ENCODE measurements at places on chromosomes 12 and 14.

DNA sequence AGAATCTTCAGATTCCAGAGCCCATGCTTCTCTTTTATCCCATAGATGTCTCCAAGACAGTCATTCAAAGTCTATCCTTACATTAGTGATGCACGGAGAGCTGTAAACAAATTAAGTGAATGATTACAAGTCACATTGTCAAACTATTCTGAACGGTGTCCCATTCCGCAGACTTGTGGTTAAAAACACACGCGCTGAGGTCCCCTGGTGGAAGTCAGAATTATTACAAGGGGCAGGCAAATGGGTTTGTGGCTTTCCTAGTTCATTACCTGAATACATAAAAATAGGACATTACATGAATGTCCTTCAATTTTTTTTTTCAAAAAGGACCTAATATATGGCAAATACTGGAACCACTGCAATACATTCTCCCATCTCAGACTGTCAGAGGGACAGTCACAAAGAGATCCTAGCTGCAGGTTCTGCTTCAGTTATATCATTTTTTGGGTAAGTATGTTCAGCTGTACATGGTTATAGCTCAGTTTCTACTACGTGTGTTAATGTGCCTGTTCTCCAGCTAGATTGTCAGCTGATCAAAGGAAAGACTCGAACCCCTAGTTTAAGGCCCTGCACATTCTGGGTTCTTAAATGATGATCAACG lies 53.1 kb upstream of the STON2 start:
- no peak for DNase-seq

DNA sequence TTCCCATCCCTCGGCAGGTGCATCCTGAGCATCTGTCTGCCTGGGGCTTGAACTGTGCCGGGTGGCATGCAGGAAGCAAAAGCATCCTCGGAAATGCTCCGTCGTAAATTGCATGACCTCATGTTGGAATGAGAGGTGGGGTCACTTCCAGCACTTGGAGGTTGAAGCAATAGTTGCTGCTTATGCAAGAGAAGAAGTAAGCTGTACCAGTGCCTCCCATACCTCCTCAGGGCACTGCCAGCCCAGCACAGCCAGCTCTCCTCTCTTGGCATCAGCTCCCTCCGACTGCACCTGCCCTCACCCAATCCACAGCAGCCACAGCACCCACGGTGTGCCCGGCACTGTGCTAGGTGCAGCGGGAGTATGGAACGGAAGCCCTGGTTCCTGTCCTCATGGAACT lies 11.5 kb downstream of the TEAD4 start:
- no peak for DNase-seq

DNA sequence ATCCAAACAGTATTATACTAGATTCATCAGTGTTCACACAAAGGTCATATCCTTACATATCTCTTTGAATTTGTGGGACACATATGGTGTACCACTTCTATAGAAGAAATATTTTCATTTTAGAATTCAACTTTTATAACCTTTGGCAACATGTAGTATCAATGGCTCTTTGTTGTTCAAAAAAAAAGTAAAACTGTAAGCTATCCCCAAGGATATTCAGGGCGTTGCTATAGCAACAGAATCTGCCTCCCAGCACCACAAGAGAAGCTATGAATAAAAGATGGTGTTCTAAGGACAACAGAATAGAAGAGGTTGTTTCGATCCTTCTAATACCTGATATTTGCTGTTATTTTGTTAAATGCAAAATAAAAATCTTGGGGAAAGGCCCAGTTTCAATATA lies 139.3 kb downstream of the BRMS1L start:
- no peak for DNase-seq

DNA sequence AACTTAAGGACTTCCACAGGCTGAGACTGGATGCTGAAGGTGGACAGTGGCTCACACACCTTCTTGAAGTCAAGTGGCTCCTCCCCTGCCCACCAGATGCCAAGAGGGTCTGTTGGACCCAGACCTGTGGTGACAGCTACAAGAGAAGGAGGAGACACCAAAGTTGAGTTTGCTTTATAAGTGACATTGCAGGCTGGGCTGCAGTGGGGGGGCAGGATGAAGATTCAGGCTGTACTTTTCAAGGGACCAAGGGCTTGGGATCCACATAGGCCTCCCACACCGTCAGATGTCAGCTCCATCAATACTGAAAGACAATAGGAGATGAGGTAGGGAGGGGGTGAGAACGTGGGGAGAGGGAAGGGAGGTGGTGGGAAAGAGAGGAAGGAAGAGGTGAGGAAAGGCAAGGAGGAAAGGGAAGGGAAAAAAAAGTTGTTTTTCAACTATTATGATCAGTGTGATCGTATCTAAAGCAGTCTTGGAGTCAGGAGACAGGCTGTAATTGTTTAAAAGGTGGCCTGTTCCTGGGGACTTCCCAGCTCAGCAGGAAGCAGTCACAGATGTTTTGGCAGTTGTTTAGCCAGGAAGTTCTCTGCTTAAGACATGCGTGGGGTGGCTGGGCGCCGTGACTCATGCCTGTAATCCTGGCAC lies 84.1 kb upstream of the RESF1 start:
- DNase-seq: peak; percentile 59

DNA sequence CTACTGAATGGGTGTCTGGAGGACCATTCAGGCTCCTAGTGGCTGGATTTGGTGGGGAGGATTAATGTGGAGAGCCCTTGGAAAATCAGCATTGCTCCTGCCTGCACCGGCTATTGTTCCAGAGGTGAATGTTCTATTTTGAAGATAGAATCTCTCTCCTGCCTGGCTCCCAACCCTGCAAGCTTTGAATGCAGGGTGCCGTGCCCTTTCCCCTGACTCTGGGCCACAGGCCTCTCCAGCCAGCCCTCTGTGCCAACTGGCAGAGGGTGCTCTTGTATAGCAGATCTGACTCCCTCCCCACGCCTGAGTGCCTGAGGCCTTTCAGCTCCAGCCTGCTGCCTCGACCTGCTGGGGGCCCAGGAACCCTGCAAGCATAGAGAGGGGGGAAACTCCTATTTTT lies 106.8 kb downstream of the TMEM260 start:
- DNase-seq: no peak

DNA sequence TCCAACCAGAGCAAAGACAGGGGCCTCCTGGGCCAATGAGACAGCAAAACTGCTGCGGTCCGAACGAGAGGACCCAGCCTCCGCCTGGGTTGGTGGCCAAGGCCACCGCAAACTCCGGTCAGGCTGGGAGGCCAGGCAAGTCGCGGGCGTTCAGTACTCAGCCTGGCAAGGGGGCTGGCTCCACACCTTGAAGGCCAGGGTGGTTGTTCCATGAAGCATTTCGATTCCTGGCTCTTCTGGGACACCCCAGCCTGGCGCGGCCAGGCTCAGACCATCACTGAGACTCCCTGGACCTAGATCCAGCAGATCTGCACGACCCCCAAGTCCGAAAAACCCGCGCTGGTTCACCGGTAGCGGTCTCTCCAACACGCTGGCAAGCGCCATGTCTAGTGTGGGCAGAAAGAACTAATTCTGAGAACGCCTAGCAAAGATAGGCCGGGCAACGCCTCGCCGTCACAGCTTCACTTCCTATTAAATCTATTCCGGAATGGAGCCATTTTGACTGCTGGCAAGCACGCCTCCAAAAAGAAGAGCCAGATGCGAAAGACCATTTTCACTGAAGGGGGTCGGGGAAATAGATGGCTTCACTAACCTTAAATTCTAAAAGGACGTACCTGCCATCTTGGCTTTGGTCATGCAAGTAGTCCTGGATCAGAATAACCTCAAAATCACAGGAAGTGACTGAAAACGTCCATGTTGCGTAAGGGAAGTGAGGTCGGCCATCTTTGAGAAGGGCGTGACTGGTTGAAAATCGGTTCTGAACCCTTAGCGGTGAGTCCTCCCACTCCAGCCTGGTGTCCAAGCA lies at the start of gene PSMB5:
Gene PSMB5, minus strand, starts transcription at position 403 of the 805 bp plus-strand sequence. Its CDS starts 19 bp downstream, at position 384.
- peak; percentile 88 for DNase-seq

DNA sequence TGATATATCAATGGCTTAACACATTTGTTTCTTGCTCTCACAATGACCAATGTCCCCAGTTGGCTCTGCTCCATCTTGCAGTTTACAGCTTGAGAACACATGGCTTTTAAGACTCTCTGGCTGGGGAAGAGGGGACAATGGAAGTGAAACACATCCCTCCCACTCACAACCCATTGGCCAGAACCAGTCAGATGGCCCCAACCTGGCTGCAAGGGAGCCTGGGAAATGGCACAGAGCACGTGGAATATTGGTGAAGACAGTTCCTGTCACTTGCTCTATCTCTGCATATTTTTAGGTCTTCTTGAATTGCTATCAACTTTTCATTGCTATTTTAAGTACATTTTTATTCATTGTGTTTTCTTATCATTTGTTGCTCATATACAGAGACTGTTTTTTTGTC lies 345.4 kb downstream of the MED13L start:
- no peak for DNase-seq

DNA sequence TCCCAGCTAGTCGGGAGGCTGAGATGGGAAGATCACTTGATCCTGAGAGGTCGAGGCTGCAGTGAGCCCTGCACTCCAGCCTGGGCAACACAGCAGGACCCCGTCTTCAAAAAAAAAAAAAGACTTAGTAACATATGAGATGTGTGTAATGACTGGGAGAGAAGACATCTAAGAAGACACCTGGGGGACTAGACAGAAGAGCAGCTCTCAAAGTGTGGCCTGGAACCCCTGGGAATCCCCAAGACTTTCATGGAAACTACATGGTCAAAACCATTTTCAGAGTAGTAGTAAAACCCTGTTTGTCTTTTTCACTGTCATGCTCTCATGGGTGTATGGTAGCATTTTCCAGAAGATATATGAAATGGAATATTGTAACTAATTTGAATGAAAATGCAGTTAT lies 45.3 kb downstream of the R3HDM2 start:
- DNase-seq: no peak

DNA sequence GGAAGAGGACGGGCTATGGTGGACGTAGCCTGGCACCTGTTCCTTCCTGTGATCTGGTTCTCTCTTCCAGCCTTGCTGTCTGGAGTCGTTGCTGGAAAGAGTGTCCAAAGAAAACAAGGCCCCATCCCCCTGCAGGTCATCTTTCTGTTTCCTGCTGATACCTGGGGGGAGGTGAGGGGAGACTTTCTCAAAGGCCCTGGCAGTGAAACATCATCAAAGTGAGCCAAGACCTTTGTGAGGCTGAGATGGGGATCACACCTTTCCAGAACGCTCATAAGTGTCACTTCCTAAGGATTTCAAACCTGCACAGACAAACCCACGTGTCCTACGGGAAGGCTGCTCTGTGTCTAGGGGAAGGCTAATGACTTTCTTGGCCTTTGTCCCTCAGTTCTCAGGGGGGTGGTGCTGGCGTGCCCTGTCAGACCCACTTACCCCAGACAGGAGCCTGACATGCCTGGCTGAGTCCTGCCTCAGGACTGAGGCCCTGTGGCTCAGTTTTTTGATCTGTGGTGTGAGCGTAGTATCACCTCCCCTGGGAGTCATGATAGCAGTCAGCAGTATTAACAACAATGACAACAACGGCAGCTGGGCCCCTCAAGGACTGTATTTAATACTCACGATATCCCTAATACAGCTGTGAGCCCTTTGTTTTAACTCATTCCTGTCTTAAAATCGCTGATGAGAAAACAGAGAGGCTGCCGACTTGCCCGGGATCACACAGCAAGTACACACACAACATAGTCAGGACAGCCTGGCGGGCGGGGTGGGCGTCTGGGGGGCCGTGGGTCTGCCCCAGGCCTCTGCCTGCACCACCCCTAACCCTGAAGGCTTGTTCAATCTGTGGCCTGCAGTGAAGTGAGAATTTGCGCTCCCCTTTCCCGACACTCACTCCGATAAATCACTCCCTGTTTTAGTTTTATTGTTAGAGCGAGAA lies 235.2 kb downstream of the SLC41A2 start:
- no peak for DNase-seq

DNA sequence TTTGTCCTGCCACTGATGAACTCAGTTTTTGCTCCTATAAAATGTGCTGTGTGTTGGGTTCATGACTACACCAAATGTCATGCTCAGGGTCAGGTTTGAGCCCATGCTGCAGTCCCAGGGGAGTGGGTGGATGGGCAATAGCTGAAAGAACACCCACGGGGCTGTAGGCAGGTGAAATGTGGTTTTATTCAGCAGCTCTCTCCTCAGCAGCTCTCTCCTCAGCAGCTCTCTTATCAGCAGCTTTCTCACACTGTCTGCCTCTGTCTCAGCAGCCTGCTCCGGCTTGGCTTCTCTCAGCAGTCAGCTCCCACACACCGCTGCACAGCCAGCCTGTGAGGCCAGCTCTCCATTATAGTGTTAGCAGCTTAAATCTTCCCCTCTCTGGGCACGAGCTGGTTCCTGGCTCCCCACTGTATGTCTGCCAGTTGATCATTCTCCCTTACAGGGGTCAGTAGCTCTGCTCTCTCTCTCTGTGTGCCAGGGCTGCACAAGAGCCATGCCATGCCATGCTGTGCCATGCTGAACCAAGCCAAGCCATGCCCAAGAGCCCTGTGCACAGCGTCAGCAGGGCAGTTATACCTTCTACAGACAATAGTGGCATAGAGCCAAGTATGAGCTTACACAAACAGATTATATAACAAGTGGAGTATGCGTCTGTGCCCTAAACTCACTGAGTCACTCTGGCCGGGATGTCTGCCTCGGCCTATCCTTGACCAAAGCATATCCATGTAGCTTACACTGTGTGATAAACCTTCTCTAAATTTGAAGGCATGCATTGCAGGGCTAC lies 303.3 kb upstream of the TMPO start:
- no peak for DNase-seq

- no peak for DNase-seq
Measured at GRCh38 chr12:6360080-6360571, 15.2 kb downstream of the SCNN1A start.

DNA sequence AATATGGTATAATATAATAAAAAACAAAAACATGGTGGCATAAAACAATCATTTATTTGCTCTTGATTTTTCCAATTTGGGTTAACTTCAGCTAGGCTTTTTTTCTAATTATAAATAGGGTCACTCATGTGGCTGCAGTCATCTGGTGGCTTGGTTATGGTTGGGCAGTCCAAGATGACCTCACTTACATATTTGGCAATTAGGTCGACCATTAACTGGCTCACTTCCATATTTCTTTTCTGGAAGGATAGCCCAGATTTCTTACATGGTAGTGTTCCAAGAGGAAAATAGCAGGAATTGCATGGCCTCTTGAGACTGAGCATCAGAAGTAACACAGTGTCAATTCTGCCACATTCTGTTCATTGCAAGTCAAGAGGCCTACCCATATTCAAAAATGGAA lies 153.4 kb downstream of the FUT8 start:
- no peak for DNase-seq

DNA sequence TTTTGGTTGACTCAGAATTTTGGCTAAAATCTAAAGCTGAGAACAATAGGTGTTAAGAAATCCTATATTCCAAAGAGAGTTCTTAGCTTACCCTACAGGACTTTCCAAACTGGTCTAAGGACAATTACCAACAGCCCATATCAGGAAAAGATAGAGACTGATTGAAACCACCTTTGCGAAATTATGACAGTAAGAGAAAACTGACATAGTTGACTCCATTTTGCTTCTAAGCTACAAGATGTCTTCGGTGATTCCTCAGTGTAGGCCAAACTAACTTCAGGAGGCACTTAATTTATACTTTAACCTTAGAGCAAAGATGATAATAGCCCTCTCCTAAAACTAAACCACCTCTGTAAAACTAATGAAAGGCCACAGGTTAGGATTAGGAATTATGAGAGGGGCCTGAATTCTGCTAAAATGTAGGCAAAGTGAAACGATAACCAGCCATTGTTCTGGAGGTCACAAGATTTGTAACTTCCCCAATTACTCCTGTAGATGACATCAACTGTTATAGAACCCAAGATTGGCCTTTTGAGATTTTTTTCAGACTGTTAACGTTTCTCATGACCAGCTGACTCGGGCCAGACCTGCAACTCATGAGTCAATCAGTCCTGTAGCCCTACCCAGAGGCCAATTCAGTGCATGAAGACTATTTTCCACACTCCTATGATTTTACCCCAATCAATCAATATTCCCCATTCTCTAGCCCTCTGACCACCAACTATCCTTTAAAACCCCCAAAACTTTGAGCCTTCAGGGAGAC lies 43.0 kb downstream of the KLRG1 start:
- no peak for DNase-seq

All from stimulated activated CD8-positive, alpha-beta memory T cell treated with anti-CD3 and anti-CD28 coated beads, Interleukin-15, amount 100 ng/mL, for 4 hours (primary cell).